T-cell (primary cell): ENCODE measurements at places on chromosomes 5 and 9. TPM values are rescaled to one million over a fixed set of nuclear protein-coding genes. Genes with fewer than 3 reads are reported as not detected.

- no peak for DNase-seq
Observed at GRCh38 chr5:165196961-165197360, 1691.5 kb downstream of the MAT2B start.

DNA sequence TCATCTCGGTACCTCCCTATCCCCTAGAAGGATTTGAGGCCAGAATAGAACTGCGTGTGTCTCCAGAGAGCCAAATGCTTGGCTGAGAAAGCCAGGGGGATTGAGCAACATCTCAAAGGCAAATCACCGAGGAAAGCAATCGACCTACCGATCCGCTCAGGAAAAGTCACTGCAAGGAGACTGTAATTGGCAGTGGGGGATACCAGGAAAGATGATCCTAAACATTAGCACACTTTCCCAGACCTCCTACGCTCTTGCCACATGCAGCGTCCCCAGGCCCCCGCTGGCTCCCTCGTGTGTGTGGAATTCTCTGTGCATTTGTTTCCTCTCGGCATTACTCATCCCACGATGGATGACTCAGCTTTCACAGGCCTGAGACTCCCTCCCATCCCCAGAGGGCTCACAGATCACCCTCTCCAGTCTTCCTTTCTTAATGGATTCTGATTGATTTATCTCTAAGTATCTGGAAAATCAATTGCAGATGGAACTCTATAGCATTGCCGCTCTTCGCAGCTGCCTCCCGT, 82.2 kb upstream of the ICE1 start:
- DNase-seq = no peak

- DNase-seq = peak; percentile 92
Observed at GRCh38 chr9:126719618-126720031, 85.2 kb upstream of the ZBTB43 start.

DNA sequence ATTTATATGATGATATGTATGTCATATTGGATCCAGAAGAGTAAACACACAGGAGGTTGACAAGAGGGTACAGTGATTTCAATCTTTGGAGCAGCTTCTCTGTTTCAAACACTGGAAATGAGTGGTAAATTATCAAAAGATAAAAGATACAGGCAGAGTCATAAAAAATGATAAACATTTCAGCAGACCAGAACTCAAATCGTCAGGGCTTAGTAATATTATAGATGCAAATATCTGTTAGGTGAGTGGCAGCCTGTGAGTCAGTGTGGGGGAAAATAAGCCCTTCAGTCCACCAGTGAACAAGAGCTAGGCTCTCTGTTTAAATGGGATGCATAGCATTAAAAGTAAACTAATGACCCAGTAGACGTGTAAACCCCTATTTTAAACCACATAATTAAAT, 1378.1 kb downstream of the EFNA5 start:
- DNase-seq = no peak

- DNase-seq = no peak
Observed at GRCh38 chr5:141761-142160, 49.5 kb upstream of the LRRC14B start.

DNA sequence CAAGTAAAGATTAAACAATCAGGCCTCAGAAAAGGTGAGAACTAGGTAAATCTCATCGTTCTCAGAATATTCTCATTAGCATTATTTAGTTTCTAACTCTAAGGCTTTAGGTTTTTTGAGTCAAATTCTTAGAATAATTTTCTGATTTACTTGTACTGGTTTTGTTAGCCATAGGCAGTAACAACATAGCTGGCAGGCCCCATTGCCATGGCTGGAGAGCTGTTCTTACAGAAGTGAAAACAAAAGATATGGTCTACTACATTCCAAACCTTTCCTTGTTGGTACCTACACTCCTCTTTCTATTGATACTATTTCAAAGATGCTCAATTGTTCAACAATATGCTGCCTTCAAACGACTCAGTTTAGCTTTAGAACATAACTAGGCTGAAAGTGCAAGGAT, 27.3 kb downstream of the IFNW1 start:
- no peak for DNase-seq

Gene ISCA1
- total RNA-seq = 32.8 TPM

Gene CNTNAP3
- total RNA-seq = not detected

Gene LMNB1
- 25.6 TPM for total RNA-seq

Gene NDFIP1
- 76.3 TPM for total RNA-seq
